ENCODE measurements at places on chromosomes 1 and 21. TPM values are rescaled to one million over a fixed set of nuclear protein-coding genes. Genes with fewer than 3 reads are reported as not detected.

- no peak for DNase-seq
These were observed 107.3 kb upstream of the POU3F1 start for GRCh38 chr1:38153778-38154470.

GRCh38 chr1:171488190-171488929 lies 3.0 kb downstream of the PRRC2C start:
- DNase-seq: no peak

DNA sequence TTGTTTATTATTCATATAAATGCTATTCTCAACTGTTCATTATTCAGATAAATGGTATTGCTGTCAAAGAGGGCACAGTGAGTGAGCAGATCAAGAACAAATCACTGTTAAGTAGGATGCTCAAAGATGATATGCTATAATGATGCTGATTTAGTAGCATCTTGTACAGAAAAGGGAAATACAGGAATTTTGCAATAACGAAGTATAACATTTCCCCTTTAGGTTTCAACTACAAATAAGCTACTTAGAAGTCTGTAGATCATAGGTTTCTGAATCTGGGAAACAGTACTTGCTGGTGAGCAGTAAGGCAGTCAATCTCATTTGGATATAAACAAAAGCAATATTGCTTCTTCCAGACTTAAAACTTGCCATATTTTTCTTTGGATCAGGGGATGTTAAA lies 27.3 kb upstream of the RCOR3 start:
- DNase-seq: no peak

- no peak for DNase-seq
These were observed 4.4 kb downstream of the PLOD1 start for GRCh38 chr1:11938722-11939526.

- DNase-seq: no peak
These were observed 372.3 kb downstream of the TTLL7 start for GRCh38 chr1:83626603-83627002.

DNA sequence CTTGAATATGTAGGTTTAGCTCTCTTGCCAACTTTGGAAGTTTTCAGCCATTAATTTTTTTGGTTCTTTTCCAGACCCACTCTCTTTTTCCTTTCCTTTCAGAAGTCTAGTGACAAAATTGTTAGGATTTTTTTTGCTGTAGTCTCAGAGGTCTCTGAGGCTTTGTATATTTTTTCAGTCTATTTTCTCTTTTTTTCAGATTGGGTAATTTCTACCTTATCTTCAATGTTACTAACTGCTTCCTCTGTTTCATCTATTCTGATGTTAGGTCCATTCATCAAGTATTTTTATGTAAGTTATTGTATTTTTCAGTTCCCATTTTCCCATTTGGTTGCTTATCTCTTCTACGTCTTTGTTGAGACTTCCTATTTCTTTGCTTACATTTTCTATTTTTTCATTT lies 15.7 kb downstream of the RGS2 start:
- no peak for DNase-seq

DNA sequence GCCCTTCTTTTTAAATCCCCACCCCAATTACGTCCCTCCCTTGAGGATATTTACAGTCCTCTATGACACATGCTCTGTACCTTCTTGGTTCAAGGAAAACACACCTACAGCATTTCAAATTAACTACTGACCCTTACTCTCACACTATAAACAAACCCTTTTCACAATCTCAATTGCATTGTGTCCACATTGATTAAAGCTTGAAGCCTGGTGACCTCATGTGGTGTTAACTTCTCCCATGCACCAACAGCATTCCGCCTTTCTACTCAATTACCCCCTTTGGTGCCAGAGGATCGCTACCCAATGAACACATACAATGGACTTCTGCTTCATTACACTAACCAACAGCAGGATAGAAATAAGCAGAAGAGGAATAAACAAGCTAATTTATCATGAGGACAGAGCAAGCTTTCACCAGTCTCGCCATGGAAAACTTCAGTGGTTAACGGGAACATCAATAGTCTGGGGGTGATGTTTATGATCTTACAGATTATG lies 15.2 kb downstream of the WLS start:
- no peak for DNase-seq

- DNase-seq: no peak
These were observed 17.1 kb downstream of the PLCH2 start for GRCh38 chr1:2493218-2493617.

GRCh38 chr1:192104852-192105251 lies 53.4 kb upstream of the RGS18 start:
- DNase-seq: no peak

GRCh38 chr1:117821382-117821755 lies 108.1 kb downstream of the GDAP2 start:
- DNase-seq: no peak

DNA sequence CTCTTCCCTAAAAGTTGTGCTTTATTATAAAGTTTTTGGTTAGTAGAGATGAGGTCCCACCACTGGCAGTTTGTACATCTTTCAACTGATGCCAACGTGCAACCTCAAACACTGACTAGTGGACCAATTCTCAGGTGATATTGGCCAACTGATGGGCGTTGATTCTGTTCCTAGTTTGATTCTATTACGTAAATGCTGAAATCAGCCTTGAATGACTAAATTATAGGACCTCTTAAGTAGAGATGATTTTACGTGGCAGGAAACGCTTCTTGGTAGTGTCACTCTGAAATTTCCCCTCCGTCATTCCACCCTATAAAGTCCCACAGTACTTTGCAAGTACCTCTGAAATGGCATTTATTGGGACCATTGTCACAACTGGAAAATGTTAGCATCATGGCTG lies 8.8 kb upstream of the FNDC7 start:
- DNase-seq: no peak

- no peak for DNase-seq
These were observed 11.2 kb upstream of the XPR1 start for GRCh38 chr1:180620581-180620980.

DNA sequence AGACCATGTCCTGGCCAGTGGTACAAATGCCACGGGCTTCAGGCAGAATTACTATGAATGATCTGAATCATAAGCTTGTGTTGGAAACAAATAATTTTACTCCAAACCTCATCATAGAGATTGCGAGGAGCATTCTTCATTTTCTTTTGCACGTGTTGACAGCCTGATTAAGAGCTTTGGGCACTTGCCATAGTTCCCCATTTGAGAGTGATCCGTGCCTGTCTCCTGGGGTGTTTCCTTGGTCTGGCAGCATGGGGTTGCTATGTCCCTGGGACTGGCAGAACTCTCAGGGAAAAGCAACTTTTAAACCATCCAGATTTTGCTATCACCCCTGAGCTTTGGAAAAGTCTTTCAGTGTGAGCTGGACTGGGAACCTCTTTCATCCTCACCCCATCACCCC lies 54.3 kb upstream of the KCNJ6 start:
- no peak for DNase-seq

GRCh38 chr1:229127301-229127700 lies 143.6 kb upstream of the RAB4A start:
- DNase-seq: no peak

The FGR gene
- total RNA-seq: 17.2 TPM

The PCAT6 gene
- total RNA-seq: 2.6 TPM

The TPTE gene
- not detected for total RNA-seq

The FCGR3A gene
- 6.8 TPM for total RNA-seq

The PPM1J gene
- 0.94 TPM for total RNA-seq

Measured in ureter (tissue), 1 donor.